ENCODE measurements at places on chromosomes 11 and 22.

DNA sequence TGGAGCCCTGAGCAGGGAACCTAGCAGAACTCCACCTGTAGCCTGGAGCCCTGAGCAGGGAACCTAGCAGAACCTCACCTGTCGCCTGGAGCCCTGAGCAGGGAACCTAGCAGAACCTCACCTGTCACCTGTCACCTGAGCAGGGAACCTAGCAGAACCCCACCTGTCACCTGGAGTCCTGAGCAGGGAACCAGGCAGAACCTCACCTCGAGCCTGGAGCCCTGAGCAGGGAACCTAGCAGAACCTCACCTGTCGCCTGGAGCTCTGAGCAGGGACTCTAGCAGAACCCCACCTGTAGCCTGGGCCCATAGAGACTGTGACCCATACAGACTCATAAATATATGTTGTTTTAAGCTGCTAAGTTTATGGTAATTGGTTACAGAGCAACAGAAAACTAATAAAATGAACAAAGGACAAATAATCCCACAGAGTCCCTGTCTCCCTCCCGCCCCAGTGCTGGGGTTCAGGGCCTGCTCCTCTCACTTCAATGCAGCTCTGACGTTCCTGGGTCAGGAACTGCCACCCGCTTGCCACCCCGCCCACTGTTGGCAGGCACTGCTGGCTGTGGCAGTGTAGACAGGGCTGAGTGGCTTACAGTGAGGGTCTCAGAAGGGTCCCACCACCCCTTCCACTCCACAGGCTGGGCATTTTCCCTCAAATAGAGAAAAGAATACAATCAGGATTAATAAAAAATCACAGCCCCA lies 259.1 kb downstream of the TBC1D22A start:
- DNase-seq = no peak

- no peak for DNase-seq
Measured at GRCh38 chr11:17272801-17273200, 3.7 kb upstream of the NUCB2 start.

DNA sequence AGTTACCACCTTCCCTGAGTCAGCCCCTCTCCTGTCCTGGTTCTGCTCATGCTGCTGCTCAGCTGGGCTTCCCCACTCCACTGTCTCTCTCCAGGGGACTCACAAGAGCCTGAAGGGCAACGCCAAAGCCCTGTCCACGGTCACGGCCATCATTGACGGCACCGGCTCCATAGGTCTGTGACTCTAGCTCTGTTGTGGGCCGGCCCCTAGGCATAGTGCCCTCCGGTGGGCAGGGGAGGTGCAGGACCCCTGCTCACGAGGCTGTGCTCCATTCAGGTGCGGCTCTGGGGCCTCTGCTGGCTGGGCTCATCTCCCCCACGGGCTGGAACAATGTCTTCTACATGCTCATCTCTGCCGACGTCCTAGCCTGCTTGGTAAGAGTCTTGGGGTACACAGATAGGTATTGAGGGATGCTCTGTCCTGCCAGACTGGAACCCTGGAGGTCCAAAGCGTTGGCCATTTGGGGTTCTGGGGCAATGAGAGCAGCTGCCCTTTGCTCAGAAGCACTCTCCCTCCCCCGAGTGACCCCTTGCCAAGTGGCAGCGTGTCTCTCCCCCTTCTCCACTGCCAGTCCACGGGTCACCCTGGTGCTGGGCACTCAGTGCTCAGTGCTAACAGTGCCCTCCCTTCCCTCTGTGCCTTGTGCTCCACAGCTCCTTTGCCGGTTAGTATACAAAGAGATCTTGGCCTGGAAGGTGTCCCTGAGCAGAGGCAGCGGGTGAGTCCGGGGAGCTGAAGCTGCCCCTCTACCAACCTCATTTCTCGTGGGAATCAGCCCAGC lies 22.4 kb downstream of the SLC37A2 start:
- DNase-seq = no peak

DNA sequence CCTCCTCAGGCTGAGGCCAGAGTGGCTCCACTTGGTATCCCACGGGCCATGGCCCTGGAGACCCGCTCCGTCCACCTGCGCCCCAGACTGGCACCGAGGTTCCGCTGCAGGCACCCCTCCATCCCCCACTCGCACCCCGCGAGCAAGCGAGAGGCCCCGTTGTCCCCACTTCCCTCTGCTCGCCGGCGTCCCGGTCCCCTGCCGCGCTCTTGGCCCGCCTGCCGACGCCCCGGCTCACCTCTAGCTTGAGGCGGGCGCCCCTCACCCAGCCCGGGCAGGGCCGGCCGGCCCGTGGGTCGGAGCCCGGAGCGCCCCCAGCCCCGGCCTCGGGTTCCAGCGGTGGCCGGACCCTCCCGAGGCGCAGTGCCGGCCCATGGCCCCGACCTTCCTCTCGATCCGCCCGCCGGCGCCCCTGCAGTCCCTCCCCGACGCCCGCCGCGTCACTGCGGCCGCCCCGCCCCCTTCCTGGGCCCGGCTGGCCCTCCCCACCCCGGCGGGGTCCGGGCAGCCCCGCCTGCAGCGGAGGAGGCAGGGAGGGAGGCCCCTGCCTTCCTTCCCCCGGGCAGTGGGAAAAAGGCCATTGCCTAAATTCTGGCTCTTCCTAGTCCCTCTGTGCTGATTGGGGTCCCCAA lies at the start of gene PITPNM1:
Gene PITPNM1, minus strand, starts transcription at position 414 of the 632 bp plus-strand sequence. CDS start 1,183 bp downstream, outside the sequence.
- peak; percentile 47 for DNase-seq

DNA sequence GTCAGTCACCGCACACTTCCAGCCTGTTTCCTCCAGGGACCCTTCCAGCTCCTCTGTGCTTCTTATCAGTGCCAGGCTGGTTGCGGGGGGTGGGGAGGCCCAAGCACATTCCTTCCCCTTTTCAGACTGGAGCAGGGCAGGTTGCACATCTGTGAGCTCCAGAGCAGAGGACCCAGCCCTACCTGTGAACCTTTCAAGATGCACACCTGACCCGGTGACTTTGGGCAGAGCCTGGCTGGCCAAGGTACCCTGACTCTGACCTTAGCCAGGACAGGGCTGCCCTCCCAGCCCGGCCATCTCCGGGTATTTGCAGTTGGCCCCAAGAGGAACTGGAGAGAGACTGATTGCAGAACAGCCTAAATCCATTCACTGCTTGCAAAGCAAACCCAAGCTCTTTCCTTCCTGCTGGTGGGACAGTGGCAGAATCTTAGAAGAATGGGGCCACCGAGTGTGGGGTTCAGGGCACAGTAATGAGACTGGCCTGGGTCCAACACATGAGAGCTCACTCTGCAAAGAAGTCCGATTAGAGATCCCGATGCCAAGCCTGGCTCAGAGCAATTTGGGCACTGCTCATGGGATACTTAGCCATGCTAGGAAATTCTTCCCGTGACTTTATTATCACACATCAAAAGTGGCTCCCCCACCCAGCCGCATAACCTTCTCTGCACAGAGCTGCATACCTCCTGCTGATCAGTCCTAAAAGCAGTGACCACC lies 64.7 kb upstream of the CCND1 start:
- DNase-seq = no peak

All from progenitor cell of endocrine pancreas (in vitro differentiated cells).